ENCODE measurements at places on chromosomes 3 and 15. TPM values are rescaled to one million over a fixed set of nuclear protein-coding genes. Genes with fewer than 3 reads are reported as not detected.

DNA sequence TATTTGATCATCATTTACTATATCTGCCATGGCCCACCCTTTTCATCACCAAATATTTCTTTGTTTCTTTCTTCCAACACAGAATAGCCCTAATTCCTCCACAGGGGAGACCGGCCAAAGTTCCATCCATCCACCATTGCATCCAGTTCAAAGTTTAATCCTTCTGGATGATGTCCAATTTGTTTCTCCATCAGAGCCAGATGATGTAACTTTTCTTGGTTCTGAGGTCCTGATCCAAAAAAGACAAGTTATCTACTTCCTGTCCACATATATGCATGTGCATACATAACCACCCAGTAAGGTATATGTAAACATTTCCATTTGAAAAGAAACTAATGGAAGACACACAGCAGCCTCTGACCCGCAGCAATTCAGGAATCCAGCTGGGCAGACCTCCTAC is 237.3 kb downstream of the SHOX2 start:
- H3K4me3 ChIP-seq = no peak overlapping the region
- no peaks in the 10 kb centered on the region for H3K27me3 ChIP-seq
- no peak overlapping the region for H3K27ac ChIP-seq
- no peak for DNase-seq
- H3K4me1 ChIP-seq = no peaks in the 10 kb centered on the region
- no peaks in the 10 kb centered on the region for H3K36me3 ChIP-seq

- H3K36me3 ChIP-seq = peaks cover 6% of the 10 kb centered on the region
- no peak overlapping the region for H3K4me3 ChIP-seq
- H3K27ac ChIP-seq = no peak overlapping the region
- H3K27me3 ChIP-seq = peaks cover 7% of the 10 kb centered on the region
Measured at GRCh38 chr3:146558781-146559180, 14.4 kb upstream of the PLSCR1 start.

DNA sequence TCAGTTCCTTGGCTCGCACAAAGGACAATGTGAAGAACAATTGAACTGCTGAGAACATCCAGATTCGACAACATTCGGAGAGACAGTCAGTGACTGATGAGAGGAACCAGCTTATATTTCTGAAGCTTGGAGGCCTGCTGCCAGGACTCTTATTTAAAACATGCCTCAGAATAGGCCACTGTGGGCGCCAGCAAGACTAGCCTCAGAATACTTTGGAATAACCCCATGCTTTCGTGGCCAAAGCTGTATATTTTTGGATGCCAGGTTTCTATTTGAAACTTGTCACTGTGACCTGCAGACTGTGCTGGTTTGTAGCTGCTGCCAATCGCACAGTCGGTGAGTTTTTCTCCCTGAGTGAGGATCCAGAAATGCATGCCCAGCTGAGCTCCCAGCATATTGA is 129.9 kb upstream of the UBE3A start:
- DNase-seq = no peak
- H3K27ac ChIP-seq = no peak overlapping the region
- no peaks in the 10 kb centered on the region for H3K4me1 ChIP-seq

DNA sequence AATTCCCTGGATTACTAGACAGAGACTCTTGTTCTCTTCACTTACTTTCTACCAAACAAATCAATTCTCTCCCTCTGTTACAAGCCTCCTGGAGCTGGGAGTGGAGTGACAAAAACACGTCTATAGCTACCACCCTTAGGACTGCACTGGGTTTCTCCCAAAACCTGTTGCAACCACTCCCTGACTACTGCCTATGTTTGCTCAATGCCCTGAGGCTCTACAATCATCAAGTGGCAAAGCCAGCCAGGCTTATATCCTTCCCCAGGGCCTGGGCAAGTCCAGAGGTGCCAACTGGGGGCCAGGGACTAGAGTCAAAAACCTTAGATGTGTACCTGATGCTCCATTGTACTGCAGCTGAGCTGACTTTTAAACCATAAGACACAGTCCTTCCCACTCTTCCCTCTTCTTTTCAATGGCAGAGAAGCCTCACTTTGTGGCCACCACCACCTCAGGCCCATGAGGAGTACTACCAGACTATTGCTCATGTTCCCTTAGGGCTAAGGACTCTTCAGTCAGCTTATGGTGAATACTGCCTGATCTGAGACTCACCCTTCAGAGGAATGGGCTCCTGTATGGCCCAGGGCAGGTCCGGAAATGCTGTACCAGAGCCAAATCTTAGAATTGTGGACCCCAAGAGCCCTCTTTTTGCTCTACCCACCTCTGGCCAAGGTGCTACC is 125.4 kb upstream of the PLCL2 start:
- peaks cover 2% of the 10 kb centered on the region for H3K36me3 ChIP-seq
- H3K27ac ChIP-seq = no peak overlapping the region
- DNase-seq = no peak

- no peak overlapping the region for H3K4me3 ChIP-seq
- no peak for DNase-seq
- peaks cover 2% of the 10 kb centered on the region for H3K36me3 ChIP-seq
Measured at GRCh38 chr3:32026593-32026992, 45.0 kb downstream of the ZNF860 start.

- no peak for DNase-seq
- no peaks in the 10 kb centered on the region for H3K27me3 ChIP-seq
- no peaks in the 10 kb centered on the region for H3K36me3 ChIP-seq
- no peak overlapping the region for H3K4me3 ChIP-seq
- H3K27ac ChIP-seq = no peak overlapping the region
Measured at GRCh38 chr3:74546426-74546825, 68.0 kb downstream of the CNTN3 start.

DNA sequence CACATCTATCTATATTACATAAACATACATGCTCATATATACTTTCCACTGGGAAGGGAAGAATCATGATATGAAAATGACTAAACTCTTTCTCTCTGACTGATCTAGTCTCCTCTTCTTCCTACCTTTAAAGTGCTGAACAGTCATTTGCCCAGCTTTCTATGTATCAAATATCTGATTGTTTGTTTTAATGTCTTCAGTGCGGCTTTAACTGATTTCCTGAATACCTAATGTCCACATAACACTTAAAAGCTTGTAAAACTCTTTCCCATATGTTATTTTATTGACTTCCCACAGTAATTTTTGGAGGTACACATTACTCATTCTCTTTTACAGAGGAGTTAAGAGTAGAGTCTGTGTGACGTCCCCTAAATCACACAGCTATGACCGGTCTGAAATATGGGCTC is 28.2 kb downstream of the CPOX start:
- H3K27me3 ChIP-seq = no peaks in the 10 kb centered on the region
- no peak for DNase-seq
- peak overlapping the region; percentile 100 for H3K27ac ChIP-seq
- peak overlapping the region; percentile 67 for H3K4me3 ChIP-seq
- H3K36me3 ChIP-seq = no peaks in the 10 kb centered on the region

- H3K27me3 ChIP-seq = no peaks in the 10 kb centered on the region
- H3K36me3 ChIP-seq = no peaks in the 10 kb centered on the region
- no peak overlapping the region for H3K27ac ChIP-seq
Measured at GRCh38 chr3:27584874-27585273, 100.7 kb upstream of the SLC4A7 start.

- no peak for DNase-seq
- H3K27ac ChIP-seq = no peak overlapping the region
- no peaks in the 10 kb centered on the region for H3K27me3 ChIP-seq
- peaks cover 4% of the 10 kb centered on the region for H3K4me1 ChIP-seq
Measured at GRCh38 chr3:129793942-129794310, 99.6 kb downstream of the TMCC1 start.

DNA sequence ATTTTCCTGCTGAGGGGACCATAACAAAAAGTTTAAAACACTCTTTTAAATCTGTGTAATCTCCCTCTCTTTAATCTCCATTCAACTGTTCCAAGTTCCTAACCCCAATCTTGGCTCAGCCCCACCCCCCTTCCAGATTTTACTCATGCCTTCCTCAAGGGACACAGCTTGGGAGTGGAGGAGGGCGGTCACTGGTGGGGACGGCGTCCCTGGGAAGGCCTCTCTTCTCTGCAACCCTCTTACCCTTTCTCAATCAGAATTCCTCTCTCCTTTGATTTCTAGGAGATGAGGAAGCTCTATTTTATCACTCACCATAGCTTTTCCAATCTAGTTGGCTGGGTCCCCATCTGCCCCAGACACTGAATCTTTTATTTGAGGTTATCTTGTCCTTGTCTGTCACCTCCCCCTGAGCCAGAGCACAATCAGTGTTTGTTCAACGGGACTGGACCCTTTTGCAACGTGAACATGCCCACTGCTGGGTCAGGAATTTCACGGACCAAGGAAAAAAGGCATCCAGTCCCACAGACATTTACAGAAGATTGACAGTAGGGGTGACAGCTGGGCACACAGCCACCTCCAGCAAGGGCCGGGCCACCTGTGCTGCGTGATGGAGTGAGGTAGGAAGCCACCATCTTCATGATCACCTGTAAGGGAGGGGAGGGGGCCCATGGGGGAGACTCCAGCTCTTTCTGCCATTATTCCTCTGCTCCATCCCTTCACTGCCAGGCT is 84.0 kb upstream of the HERC1 start:
- no peak overlapping the region for H3K4me3 ChIP-seq
- peaks cover 3% of the 10 kb centered on the region for H3K36me3 ChIP-seq
- peaks cover 8% of the 10 kb centered on the region for H3K4me1 ChIP-seq

- H3K4me3 ChIP-seq = peak overlapping the region; percentile 87
- peaks cover 77% of the 10 kb centered on the region for H3K4me1 ChIP-seq
- peaks cover 11% of the 10 kb centered on the region for H3K36me3 ChIP-seq
- no peak for DNase-seq
- H3K27me3 ChIP-seq = no peaks in the 10 kb centered on the region
- peak overlapping the region; percentile 99 for H3K27ac ChIP-seq
Measured at GRCh38 chr3:30659270-30660130, 53.1 kb downstream of the TGFBR2 start.

DNA sequence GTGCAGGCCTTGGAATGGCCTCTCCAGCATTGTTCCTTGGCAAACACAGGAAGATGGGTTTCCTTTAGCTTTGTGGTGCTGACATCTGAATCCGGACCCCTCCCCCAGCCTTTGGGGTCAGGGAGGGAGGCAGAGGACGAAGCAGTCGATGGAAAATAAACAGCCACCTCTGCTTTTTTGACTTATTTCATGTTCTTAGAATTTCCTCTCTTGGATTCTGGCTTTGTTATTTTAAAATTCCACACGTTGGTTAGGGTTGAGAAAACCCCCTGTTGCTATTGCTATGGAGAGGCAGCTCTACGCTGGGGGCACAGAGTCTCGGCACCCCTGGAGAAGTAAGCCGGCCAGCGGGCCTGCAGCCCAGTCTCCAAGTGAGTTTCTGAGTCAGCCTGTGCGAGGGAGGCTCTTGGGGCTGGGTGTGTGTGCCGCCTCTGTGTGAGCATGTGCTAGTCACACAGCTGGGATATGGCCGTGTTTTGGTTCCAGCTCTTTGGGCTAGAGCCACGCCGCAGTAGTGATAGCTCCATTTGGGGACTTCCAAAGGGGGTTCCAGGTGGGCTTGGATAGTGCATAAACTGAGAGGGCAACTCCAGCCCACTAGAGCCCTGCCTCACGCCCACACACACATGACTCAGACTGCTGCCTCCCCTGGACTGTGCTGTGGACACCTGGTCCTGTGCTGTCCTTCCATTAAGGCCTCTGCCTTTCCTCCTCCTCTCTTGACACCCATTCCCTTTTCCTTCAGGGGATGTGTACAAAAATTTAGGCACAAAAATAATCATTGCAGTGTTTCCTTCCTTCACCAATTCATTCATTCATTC is 58.8 kb downstream of the AMOTL2 start:
- DNase-seq = no peak
- no peak overlapping the region for H3K4me3 ChIP-seq
- peaks cover 36% of the 10 kb centered on the region for H3K27me3 ChIP-seq
- H3K4me1 ChIP-seq = peaks cover 4% of the 10 kb centered on the region
- peaks cover 5% of the 10 kb centered on the region for H3K36me3 ChIP-seq
- no peak overlapping the region for H3K27ac ChIP-seq

DNA sequence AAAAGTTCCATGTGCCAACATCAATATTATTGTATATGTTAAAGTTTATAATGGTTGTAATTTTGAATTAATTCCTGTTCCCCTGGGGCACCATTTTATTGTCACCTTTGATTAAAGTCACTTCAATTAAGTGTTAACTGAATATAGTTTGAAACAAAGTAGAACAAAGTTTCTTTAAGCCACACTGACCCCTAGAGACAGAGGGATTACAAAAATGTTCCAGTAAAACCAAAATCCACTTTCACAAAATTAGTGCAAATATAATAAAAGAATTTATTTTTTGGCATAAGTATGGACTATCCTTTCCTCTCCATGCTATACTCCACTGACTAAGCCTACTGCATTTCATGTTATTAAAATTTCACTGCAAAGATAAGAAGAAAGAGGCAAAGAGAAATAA is 123.9 kb downstream of the ZMAT3 start:
- no peak for DNase-seq
- H3K27ac ChIP-seq = no peak overlapping the region
- no peaks in the 10 kb centered on the region for H3K27me3 ChIP-seq
- no peaks in the 10 kb centered on the region for H3K36me3 ChIP-seq
- no peaks in the 10 kb centered on the region for H3K4me1 ChIP-seq

DNA sequence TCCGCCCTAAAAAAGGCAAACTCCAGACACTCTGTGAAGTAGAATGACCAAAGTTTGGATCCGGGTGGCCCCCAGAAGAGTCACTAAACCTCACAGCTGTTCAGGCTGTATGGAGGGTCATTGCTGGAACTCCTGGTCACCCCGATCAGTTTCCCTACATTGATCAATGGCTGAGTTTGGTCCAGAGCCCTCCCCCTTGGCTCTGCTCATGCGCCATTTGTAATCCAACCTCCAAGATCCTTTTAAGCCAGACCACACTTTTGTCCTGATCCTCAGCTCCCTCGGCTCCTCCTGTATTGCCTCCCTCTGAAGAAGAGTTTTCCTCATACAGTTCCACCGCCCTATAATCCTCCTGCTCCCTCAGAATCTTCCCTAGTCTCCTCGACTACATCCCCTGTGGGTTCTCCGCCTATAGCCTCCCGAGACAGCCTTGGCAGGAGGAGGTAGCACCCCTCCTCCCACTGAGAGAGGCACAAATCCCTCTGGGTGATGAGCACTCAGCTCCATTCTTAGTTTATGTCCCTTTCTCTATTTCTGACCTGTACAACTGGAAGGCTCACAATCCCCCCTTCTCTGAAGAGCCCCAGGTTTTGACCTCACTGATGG is 42.2 kb downstream of the ZBTB11 start:
- peaks cover 6% of the 10 kb centered on the region for H3K4me1 ChIP-seq
- H3K27ac ChIP-seq = peak overlapping the region; percentile 83
- no peak for DNase-seq
- no peaks in the 10 kb centered on the region for H3K27me3 ChIP-seq

- peaks cover 19% of the 10 kb centered on the region for H3K27me3 ChIP-seq
- H3K36me3 ChIP-seq = no peaks in the 10 kb centered on the region
- H3K27ac ChIP-seq = no peak overlapping the region
- DNase-seq = no peak
- no peak overlapping the region for H3K4me3 ChIP-seq
- H3K4me1 ChIP-seq = peaks cover 2% of the 10 kb centered on the region
Measured at GRCh38 chr3:186208296-186208989, 99.6 kb upstream of the ETV5 start.

CAMK2N2 gene
- total RNA-seq = 0.20 TPM

RAD51 gene
- total RNA-seq = 1.5 TPM

TM4SF1 gene
- 0.83 TPM for total RNA-seq

LAMB2 gene
- 3.3 TPM for total RNA-seq

SCAPER gene
- total RNA-seq = 33.7 TPM

FRMD5 gene
- total RNA-seq = not detected

LRRK1 gene
- 1.5 TPM for total RNA-seq

ACKR2 gene
- 0.35 TPM for total RNA-seq

Measured in T-helper 17 cell (primary cell).